ENCODE measurements at places on chromosomes 5 and 9. TPM values are rescaled to one million over a fixed set of nuclear protein-coding genes. Genes with fewer than 3 reads are reported as not detected.

- no peak overlapping the region for H3K27ac ChIP-seq
- H3K27me3 ChIP-seq, result no peaks in the 10 kb centered on the region
- peaks cover 49% of the 10 kb centered on the region for H3K4me1 ChIP-seq
- DNase-seq, result no peak
- H3K4me3 ChIP-seq, result no peak overlapping the region
Measured at GRCh38 chr9:115104908-115105307, 13.0 kb downstream of the TNC start.

- H3K27ac ChIP-seq, result no peak overlapping the region
- no peak for DNase-seq
- peaks cover 3% of the 10 kb centered on the region for H3K36me3 ChIP-seq
Measured at GRCh38 chr5:87347841-87348240, 64.9 kb downstream of the CCNH start.

DNA sequence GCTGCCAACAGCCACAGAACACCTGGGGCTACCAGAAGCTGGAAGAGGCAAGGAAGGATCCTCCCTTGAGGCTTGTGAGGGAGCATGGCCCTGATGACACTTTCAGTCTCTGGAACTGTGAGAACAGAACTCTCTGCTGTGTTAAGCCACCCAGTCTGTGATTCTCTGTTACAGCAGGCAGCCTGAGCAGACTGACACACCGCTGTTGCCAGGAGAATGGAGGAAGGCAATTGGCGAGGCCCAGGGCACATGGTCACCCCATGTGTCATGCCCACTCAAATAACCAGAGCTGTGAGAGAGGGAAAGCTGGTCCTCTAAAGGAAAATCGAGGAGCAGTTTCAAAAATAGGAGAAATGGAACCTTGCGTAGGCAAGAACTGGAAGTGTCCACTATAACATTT lies 12.0 kb upstream of the KIF4B start:
- DNase-seq, result no peak
- no peaks in the 10 kb centered on the region for H3K27me3 ChIP-seq
- no peak overlapping the region for H3K4me3 ChIP-seq
- no peaks in the 10 kb centered on the region for H3K36me3 ChIP-seq

MLANA gene
- total RNA-seq, result not detected

FLT4 gene
- total RNA-seq, result 15.6 TPM
